GM12865 (cell line): ENCODE measurements at places on chromosomes 3 and 15.

DNA sequence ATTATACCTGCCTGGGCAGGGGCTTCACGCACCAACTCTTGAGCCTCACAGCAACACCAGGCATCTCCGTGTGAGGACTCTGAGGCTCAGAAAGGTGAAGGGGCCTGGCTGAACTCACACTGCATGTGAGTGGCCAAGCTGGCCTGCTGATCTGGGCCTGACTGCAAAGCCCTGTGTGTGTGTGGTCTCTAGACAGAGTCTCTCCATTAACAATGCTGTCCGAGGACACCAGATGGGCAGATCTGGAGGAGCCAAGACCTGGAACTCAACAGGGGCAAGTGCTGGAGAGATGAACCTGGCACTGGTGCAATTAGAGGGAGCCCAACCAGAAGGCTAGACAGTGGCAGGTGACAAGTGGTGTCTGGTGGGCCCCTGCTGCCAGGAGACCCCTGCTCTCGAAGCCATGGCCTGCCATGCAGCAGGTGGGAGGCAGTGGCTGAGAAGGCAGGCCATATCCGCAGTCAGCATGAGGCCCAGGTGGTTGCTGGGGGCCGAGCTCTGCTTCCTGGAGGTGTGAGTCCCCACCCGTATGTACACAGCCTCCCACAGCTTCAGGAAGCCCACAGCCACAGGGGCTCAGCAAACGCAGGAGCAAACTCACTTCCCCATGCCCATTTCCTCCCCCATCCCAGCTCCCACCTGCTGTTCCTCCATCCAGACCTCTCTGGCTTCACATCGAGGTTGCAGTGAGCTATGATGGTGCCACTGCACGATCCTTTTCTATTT, 39.0 kb downstream of the CYP11A1 start:
- DNase-seq: no peak

GRCh38 chr3:123508178-123508577, 59.3 kb upstream of the ADCY5 start:
- DNase-seq: no peak

GRCh38 chr3:172154768-172155664, 115.6 kb downstream of the FNDC3B start:
- peak; percentile 70 for DNase-seq

GRCh38 chr3:86175593-86176444, 815.1 kb downstream of the VGLL3 start:
- no peak for DNase-seq

DNA sequence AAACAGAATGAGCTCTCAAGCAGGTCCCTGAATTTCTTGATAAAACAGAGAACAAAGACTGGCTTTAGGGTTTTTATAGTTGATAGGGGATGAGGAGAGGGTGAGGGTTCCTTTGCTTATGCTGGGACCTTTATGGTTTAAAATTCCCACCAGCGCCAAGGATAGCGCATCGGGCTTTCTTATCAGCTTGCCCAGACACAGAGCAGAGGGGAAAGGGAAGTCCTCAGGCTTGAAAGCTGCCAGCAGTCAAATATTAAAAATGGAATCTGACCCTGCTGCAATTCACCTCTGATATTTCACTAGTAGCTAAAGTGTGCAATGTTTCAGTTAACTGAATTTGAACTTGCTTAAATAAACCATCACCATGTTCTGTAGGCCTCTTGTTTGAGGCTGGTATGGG, 55.0 kb upstream of the EPHA3 start:
- no peak for DNase-seq

DNA sequence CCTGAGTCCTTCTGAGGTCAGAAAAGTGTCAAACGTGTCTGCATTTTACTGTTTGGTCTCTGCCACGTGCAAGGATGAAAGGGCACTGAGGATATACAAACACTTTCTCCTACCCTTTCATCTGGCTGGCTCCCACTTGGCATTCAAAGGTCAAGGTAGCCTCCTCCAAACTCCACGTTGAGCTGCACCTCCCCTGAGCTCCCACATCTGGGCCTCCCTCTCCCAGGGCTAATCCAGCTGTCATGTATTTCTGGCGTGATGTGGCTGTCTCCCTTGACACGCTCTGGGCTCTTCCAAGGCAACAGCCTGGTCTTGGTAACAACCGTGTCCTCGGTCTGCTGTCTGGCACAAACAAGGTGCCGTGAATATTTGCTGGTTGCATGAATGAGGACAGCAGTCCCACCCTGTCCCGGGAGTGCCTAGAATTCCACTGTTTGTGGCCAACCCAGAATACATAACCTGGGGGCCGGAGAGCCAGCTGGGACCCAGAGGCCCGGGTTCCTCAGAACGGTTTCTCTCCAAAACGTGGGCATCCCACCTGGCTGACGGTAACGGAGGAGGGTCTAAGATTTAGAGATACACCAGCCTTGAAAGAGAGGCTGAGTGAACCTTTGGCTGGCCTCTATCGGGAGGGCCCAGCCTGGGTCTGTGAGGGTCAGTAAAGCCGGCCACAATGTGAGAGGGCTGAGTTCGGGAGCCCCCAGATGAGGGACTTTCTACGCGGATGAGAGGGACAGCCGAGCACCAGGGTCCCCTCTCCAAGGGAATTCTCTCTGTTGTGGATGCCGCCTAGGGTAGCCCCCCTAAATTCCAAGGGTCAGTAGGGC, 767 bp downstream of the GLT8D1 start:
- DNase-seq: peak; percentile 40

GRCh38 chr3:122893754-122894668, 99.1 kb downstream of the SLC49A4 start:
- DNase-seq: no peak

- DNase-seq: peak; percentile 44
Measured at GRCh38 chr3:138935863-138936740, 10.8 kb downstream of the FOXL2 start.

DNA sequence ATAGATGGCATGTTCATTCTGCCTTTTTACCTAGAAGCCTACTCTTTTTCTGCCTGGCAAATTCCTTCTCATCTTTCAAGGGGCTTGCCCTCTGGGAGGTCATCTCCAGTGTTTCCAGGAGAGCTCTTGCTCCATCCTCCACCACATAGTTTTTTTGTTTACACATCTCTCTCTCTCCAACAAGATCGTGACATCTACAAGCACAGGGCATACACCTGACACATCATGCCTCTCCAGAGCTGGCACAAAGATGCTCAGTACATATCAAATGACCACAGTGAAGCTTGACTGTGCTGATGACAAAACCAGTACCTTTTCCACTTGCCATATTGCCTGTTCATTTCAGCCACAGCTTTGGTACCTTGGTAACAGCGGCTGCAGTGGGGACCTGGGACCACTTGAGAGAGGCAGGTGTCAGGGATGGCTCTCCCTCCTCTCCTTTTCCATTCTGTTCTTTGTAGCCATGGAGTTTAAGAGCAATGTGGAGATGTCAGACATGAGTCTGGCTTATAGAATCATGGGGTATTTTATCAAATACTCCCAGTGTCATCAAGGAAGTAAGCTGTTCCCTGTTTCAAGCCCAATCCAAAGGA, 15.4 kb downstream of the ALPK3 start:
- no peak for DNase-seq

- no peak for DNase-seq
Measured at GRCh38 chr3:124962403-124962940, 27.9 kb upstream of the MUC13 start.

GRCh38 chr3:48584836-48585235, 10.3 kb downstream of the COL7A1 start:
- DNase-seq: no peak

- DNase-seq: no peak
Measured at GRCh38 chr15:39391230-39391629, 189.6 kb upstream of the THBS1 start.

- no peak for DNase-seq
Measured at GRCh38 chr15:59150185-59150584, 45.2 kb downstream of the CCNB2 start.

DNA sequence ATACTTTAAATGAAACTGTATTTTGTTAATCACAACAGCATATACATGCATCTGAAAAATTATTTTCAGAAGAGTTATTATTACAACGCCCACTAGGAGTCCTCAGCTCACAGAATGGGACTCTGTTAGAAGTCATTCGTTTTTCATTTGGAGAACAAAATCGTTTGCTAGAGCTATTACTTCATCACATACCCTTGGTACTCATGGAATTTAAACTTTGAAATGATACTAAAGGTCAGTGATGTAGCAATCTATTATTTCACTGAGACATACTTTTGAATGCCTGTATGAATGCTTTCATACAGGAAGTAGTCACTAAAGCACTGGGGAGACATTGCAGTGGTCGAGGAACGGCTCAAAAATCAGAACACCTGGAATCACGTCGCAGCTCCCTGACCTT, 198.1 kb downstream of the MBNL1 start:
- DNase-seq: peak; percentile 29

DNA sequence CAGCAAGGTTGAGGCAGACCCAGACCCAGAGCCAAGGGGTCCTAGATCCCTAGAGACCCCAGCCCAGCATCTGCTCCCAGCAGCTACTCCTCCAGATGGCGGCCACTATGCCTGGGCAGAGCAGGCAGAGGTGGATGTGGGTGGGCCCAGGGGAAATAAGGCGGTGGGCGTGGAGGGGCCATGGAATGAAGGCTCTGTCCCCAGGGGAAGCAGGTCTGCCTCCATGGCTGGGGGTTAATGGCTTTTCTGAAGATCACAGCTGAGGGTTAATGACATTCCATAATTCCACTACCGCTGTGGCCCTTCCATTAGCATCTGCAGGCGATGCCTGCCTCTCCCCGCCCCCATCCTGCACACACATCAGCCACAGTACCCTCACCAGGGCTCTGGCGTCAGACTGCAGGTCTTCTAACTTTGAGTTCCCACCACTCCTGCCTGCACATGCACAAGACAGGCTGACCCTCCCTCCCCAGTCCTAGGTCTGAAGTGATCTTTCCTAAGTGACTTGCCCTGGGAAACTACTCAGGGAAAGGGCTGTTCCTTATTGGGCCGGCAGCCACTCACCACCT, 41.2 kb downstream of the CCDC33 start:
- no peak for DNase-seq

- DNase-seq: no peak
Measured at GRCh38 chr3:149443545-149443912, 31.0 kb upstream of the TM4SF4 start.

DNA sequence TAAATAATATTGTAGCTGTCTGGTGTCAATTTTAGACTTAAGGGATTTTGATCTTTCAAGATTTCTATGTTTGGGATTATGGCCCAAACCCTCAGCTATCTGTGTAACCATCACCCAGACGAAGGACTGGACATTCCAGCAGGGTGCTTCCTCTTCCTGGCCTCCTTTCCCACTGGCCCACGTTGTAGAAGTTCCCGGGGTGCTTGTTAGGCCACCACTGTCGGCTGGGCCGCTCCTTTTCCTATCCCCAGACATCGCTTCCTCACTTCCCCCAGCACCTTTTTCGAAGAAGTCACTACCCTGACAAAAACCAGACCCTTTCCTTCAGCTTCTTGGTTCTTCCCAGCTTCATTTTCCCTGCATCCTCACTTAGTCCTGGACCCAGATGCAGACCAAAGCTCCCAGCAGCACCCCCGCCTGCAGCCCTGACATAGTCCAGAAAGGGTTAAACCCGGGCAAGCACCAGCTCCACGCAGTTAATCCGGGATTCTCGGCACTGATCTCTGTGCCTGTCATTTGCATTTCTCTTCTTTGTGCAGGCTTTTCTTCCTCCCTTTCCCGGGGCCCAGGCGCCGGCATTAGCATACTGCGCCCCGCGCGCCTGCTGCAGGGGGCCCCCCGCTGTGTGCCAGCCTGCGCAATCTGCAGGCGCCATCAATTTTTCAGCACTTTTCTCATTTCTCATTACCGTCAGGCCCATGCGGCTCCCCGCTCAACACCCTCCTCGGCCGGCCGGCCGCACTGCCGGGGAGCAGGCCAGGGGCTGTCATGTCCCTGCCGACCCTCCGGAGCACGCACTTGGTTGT, 90.6 kb downstream of the ZNF621 start:
- DNase-seq: no peak

- no peak for DNase-seq
Measured at GRCh38 chr3:160540551-160540950, 24.8 kb downstream of the KPNA4 start.

- no peak for DNase-seq
Measured at GRCh38 chr3:16917256-16917935, 32.6 kb downstream of the PLCL2 start.

DNA sequence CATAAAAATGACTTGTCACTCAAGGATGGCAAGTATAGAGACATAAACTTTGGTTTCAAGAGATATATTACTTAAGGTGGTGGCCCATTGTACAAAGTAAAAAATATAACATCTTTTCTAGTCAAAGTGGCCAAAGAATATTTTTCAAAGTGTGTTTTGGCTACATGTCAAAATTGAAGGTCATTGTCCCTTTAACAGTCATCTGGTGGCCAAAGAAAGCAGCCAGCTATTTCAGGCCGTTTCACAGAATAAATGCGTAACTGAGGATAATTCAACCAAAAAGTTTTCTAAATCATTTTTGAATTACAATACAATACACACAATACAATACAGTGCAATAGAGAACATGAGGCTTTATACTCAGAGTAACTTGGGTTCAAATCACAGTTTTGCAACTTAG, 4.2 kb upstream of the CDIN1 start:
- DNase-seq: no peak
